ENCODE measurements at places on chromosomes 5 and 9. TPM values are rescaled to one million over a fixed set of nuclear protein-coding genes. Genes with fewer than 3 reads are reported as not detected.

GABRA6 gene
- total RNA-seq: not detected

CXCL14 gene
- total RNA-seq: not detected

GPR150 gene
- 0.34 TPM for total RNA-seq

TAF1L gene
- total RNA-seq: 0.04 TPM

FCN2 gene
- total RNA-seq: not detected

CLTA gene
- total RNA-seq: 165 TPM

RASA1 gene
- 19.2 TPM for total RNA-seq

DND1 gene
- total RNA-seq: 2.7 TPM

DOLPP1 gene
- total RNA-seq: 17.7 TPM

LRRC70 gene
- 0.43 TPM for total RNA-seq

JAKMIP2 gene
- 0.98 TPM for total RNA-seq

RNF183 gene
- not detected for total RNA-seq

GRCh38 chr5:111507276-111507675 lies 5.1 kb downstream of the STARD4 start:
- DNase-seq: no peak

GRCh38 chr5:134101686-134102439 lies 12.6 kb upstream of the TCF7 start:
- DNase-seq: peak; percentile 80

GRCh38 chr9:116002624-116003023 lies 151.0 kb upstream of the PAPPA start:
- no peak for DNase-seq

DNA sequence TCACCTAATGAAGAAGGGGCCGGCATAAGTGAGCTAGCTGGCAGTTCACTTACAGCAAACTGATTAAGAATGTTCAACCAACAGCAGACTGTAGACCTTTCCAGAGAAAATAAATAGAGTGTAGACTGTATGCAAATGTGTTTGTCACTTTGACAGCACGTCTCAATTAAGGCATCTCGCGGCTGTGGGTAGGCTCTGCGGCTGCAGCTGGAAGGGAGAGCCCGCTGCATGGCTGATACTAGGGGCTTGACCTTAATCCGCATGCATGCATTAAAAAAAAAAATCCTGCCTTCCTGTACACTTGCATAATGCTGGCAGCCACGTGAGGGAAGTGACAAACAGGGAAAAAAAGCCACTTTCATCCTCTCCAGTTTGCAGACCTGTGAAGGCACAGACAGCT lies 82.3 kb downstream of the CRB2 start:
- DNase-seq: no peak

- DNase-seq: no peak
Measured at GRCh38 chr9:17130291-17130690, 4.5 kb upstream of the CNTLN start.

DNA sequence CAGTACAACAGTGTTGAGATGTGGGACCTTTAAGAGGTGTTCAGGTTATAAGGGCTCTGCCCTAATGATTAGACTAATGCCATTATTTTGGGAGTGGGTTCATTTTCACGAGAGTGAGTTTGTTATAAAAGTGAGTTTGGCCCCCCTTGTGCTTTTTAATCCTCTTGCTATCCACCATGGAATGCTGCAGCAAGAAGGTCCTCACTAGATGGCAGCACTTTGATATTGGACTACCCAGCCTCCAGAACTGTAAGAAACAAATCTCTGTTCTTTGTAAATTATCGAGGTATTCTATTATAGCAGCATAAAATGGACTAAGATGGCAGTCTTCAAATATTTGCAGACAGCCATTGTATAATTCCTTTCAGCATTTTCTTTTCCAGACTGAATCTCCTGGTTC lies 212.4 kb downstream of the LRRC70 start:
- no peak for DNase-seq

GRCh38 chr5:147515269-147515668 lies 5.4 kb upstream of the DPYSL3 start:
- DNase-seq: no peak

DNA sequence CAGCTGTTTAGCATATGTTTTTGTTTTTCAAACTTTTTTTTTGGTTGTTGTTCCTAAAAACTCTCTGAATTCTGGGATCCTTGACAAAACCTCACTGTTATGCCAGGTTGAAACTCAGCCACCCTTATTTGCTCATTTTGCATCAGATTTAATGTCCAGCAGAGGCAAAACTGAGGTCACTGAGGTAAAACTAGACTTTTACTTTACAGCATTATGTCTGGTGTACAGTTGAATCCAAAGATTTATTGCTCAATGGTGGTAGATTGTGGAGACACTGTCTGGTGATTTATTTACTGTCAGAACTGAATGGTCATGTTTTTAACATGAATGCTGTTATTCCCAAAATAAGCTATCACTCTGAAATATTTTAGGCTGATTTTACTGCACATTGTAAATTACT lies 87.9 kb downstream of the FBXL7 start:
- no peak for DNase-seq

GRCh38 chr5:82367930-82368329 lies 89.8 kb upstream of the RPS23 start:
- no peak for DNase-seq

- no peak for DNase-seq
Measured at GRCh38 chr5:78750281-78750680, 101.7 kb upstream of the LHFPL2 start.

DNA sequence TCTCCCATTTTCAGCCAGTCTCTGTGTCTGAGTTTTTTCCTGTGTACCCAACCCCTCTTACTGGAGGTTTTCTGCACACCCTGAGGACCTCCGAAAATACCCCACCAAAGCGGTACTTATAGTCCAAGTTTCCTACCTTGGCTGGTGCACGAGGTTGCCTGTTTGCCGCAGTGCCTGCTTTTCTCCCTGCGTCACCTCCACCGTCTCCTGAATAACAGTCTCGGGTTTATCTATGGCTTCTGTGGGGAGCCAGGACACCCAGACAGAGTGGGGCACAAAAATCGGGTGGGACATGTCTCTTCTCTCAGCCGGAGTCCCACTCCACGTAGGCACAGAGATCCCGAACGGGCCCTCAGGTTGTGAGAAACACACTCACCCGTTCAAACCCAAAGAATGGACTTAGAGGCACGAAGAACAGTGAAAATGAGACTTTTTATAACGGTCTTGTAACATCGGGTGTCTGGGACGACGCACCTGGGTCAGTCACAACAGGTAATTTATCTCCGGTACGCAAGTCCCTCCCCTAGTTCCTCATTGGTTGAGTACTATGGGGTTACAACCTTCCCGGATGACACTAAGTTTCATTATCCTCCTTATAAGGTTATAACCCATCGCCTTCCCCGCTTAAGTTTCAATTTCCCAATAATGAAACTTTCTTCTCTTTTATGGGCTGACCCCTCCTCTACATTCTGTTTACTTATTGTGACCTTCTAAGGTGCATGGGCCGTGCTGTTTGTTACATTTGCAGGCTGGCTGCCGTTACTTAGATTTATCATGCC lies 970.2 kb upstream of the COX7C start:
- DNase-seq: no peak

DNA sequence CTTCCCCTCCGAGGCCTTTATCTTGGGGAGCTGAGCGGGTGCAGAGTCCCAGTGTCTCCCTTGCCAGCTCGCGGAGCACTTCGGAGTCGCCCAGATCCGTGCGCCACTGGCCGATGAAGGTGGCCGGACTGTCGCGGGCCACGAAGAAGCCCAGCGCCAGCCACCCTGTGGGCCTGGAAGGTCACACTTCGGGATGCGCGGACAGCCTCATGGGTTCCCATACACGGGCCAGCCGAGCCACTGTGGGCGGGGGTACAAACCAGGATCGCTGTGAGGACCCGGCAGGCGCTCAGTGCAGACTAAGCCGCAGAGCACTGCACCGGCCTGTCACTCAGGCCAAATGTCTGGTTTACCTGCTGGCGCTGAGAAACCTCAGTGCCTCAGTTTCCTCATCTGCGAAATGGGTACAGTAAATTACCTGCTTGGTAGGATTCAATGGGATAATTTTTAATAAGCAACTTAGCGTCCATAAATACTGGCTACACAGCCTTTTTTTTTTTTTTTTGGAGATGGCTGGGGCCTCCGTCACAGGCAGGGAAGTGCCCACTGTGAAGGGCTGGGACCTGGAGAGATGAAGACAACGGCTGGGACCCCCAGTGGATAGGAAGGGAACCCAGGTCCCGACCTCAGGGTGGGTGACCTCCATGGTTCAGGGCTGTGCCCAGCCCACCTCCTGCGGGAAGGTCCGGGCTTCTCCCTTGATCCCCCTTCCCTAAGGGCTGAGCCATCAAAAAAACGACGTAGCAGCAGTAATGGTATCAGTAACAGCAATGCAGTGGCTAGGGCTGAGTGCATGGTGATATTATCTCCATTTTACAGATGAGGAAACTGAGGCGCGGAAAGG lies 38.7 kb upstream of the CTSV start:
- DNase-seq: no peak

- no peak for DNase-seq
Measured at GRCh38 chr9:6441269-6441668, 28.3 kb downstream of the UHRF2 start.

GRCh38 chr9:101028346-101029314 lies at the start of gene PLPPR1:
Gene PLPPR1, plus strand, starts transcription at chr9:101028727.
- DNase-seq: peak; percentile 5

- DNase-seq: no peak
Measured at GRCh38 chr9:92707530-92707929, 37.6 kb upstream of the IPPK start.

DNA sequence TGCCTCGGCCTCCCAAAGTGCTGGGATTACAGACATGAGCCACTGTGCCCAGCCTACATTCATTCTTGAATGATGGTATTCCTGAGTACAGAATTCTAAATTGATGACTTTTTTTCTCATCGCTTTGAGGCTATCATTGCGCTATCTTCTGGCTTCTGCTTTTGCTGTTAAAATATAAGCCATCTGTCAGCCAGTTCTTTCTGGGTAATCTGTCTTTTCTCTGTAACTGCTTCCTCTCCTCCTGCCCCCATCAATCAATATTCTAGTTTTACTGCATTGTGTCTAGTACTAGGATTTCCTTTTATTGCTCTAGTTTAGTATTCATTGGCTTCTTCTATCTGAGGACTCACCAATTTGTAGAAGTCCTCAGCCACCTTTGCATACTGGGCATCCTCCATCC lies 89.0 kb downstream of the PLPP1 start:
- DNase-seq: no peak

- DNase-seq: no peak
Measured at GRCh38 chr5:14741131-14741530, 76.6 kb downstream of the OTULIN start.

- DNase-seq: no peak
Measured at GRCh38 chr5:148540647-148541046, 113.7 kb downstream of the HTR4 start.

- no peak for DNase-seq
Measured at GRCh38 chr5:177162379-177162778, 28.8 kb downstream of the NSD1 start.

- DNase-seq: no peak
Measured at GRCh38 chr9:127360829-127361228, 36.1 kb upstream of the SLC2A8 start.

Data from activated naive CD8-positive, alpha-beta T cell treated with anti-CD3 and anti-CD28 coated beads for 36 hours (primary cell).